Suppressor macrophage (primary cell): ENCODE measurements at places on chromosomes 2 and 18.
A peak's percentile ranks its signal among the peaks of the same experiment; 100 is the strongest.

GRCh38 chr2:100302585-100302892 is 19.8 kb downstream of the LONRF2 start:
- DNase-seq, result no peak

DNA sequence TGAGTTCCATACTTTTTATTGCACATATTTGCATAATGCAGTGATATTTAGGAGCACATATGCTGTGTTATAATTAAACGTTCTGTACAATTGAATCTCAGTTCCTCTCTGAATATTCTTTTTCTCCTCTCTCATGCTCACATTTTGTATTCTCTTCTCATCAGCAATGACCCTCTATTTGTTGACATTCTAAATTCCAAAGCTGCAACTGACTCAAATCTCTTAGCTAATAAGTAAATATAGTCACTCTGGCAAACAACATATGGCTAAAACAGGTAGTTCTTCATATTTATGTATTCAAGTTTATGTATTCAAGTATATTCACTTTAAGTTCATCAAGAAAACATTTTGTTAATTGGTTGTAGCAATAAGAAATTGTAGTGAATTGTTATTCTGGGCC is 907.4 kb upstream of the VRK2 start:
- no peak for DNase-seq

GRCh38 chr2:145547620-145548019 is 1027.7 kb upstream of the ZEB2 start:
- no peak for DNase-seq

DNA sequence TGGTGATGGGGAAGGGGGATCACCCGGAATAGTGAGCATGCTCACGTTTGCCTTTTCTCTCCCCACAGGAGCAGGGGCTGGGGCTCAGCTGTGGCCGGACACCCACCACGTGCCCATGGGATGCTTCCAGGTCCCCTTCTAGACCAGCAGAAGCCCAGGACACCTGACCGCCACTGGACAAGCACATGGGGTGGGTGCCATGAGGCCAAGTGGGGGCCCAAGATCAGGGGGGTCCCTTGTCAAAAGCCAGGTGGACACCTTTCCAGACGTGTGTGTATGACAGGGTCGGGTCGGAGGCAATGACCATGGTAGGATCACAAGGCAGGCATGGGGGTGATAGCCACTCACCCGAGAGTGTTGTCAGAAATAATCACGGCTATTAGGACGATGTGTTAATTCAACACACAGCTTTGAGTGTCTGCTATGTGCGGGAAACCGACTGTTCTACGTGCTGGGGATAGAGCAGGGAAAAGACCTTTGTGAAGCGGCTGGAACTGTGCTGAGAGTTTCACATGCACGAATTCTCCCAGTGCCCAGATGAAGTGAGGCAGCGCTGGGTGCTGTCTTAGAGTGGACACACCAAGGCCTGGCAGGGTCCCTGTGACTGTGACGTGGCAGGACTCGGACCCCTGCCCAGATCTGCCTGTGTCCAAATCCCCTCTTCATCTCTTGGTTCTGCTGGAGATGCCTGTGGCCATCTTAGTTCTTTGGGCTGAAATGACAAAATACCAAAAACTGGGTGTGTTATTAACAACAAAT is 244.7 kb downstream of the NDUFA10 start:
- no peak for DNase-seq

- peak; percentile 9 for DNase-seq
Measured at GRCh38 chr18:13558790-13559189, 167.6 kb downstream of the FAM210A start.

- DNase-seq, result no peak
Measured at GRCh38 chr2:160167089-160167740, 32.9 kb downstream of the ITGB6 start.

DNA sequence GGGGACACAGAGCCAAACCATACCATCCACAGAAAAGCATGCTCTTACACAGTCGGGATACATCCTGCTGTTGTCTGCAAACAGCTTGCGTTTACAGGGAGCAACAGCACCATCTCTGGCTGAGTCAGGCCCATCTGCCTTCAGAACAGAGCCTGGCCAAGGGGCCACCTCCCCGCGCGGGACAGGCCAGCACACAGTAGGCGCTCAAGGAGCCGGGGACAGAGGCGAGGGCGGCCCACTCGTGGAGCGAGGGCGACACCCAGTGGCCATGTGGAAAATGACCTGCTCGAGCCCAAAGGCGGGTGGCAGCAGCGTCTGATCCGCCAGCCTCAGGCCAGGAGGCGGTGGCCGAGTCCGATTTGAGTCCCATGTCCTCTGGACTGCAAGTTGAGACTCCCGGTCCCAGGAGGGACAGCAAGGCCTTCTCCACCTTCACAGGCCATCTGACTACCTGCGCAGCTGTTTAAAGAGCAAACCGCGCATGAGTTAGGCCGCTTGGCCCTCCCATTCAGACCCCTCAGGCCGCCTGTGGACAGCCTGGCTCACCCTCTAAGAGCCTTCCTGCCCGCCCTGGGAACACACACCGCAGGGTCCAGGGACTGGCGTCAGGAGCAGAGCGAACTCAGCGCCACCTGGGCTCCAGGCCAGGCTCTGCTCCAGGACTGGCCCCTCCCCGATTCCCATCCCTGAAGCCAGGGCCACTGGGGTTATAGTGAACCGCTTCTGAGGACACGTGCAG is 38.3 kb downstream of the TTC32 start:
- peak; percentile 67 for DNase-seq

- peak; percentile 7 for DNase-seq
Measured at GRCh38 chr2:269356-270030, 4.7 kb downstream of the ACP1 start.

- no peak for DNase-seq
Measured at GRCh38 chr18:57836557-57836956, 33.4 kb upstream of the ATP8B1 start.

- peak; percentile 76 for DNase-seq
Measured at GRCh38 chr2:207692206-207693065, 19.0 kb upstream of the CCNYL1 start.

DNA sequence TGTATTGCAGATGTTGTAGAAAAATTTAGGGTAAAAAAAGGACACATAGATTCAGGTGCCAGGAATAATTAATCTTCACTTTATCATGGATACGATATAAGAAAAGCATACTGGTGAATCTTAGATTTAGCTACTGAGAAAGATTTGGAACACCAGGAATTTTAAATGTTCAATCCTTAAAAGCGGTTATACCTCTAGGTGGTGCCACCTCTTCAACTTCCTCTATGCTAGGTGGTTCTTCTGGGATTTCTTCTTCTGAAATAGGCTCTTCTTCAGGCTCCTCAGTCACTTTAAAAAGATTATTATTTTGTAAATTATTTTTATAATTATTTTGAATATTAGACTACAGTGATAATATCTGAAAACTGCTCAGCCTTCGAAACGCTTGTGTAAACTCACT is 133.1 kb downstream of the TTN start:
- no peak for DNase-seq

DNA sequence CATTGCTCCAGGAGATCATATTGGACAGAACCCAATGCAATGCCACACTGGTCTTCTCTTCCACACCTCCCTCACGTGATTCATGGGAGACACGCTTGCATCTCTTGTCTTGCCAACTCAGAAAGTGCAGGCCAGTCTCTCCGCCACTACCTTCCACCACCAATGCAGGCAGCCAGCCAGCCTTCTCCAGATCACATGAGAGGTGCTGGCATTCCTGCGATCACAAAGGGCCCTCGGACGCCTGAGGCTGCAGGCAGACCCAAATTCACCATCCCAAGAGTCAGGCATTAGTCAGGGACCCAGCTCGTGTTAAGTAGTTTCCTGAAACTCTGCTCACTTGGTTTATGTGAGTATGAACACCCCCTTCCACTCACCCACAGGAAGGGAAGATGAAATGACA is 437.0 kb upstream of the ETAA1 start:
- no peak for DNase-seq

- peak; percentile 18 for DNase-seq
Measured at GRCh38 chr2:224798180-224798579, 82.0 kb upstream of the CCDC195 start.

DNA sequence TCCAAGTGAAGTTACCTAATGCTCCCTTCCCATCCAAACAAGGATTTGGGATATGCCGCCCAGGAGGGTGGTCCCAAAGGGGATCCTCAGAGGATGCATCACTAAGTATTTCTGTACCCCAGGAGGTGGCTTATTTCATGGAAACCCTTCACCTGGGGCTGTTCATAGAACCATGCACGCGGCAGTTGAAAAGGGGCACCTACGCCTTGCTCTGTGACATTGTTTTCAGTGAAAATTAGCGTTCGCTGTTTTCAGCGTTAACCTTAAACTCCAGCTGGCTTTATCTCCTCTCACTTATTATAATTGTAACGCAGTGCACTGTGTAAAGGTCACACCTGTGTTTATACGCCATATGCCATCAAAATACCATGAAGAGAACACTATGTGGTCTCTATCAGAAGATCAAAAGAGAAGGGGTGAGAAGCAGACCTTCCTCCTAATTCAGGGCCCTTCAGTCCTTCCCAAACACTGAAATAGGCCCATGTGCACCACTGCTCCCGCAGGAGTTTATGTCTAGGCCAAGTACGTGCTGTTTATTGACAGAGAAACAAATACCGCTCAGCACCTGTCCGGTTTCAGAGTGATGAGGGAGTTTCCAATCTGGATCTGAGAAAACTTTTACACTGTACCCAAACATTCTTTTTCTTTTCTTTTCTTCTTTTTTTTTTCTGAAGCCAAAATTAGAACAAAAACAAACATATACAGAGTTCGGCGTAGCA is 162.1 kb downstream of the BCL2 start:
- DNase-seq, result no peak

DNA sequence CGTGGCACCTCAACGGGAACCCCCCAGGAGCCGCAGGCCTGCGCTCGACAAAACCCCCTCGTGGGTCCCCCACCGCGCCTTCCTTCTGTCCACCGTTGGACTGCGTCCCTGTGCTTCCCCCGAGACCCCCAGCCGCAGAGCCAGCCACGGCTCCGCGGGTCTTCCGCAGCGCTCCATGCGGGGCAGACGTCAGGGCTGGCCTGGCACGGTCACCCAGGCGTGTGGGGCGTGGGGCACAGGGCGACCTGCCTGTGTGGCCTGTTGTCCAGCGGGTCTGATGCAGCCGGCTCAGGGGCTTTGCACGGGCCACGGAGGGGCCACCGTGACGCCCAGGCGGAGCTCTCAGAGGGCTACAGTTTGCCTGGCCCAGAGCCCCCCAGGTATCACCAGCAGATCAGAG is 11.0 kb downstream of the NFATC1 start:
- DNase-seq, result no peak

DNA sequence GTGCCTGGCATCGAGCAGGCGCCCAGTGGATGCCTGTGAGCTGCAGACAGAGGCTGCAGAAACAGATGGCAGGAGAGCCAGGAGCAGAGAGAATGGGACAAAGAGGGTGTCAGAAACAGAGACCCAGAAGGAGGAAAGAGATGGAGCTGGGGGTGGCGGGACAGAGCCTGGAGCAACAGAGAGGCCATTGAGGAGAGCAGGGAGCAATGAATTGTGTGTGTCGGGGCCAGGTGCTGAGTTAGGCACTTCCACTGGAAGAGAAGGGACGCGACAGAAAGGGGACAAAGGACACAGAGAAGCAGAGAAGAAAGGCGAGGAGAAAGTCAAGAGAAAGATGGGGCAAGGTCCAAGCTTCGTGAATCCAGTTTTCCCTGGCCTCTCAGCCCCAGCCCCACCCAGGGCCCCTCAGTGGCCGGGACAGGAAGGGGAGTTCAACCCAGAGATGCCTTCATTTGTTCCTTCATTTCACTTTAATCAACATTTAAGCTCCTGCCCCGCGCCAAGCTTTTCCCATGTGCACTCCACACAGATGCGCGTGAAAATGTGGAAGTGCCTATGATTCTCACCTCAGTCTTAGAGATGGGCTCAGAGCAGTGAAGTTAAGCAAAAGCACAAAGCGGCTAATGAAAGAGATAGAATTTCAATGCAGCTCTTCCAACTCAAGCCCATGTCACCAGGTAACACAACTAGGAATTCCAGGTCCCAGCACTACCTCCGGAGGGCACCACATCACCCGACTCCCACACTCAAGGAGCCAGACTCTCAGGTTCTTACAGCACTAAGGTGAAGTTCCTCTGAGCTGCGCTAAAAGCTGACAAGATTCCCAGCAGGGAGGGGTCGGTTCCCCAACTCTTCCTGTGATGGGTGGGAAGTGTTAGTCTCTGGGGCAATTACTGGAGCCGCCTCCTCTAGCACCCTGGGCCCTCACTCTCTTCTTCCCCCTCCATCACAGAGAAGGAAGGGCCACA is 55.1 kb downstream of the TNS1 start:
- no peak for DNase-seq

DNA sequence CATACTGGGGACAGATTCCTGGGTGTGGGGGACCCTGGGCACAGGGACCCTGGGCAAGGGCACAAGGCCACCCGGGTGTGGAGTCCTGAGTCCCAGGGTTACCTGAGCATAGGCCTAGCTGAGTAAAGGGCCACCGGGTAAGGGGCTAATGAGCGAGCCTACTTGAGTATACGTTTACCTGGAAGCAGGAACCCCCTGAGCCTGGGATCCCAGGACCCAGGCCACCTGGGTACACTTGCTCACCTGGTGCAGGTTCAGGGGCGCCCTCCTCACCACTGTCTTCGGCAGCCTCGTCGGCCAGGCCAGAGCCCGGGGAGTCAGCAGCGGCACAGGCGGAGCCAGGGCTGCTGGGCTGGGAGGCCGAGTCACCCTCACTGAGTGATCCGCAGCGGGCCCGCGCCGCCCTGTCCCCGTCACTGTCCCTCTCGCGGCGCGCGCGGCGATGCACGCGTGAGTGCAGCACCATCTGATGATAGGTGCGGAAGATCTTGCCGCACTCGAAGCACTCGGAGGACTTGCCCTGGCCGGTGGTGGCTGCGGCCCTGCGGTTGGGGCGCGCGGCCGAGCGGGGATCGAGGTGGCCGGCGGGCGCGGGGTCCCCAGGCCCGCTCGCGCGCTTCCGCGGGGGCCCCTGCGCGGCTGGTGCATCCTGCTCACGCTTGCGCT is 53.9 kb downstream of the ZNF516 start:
- no peak for DNase-seq

- DNase-seq, result no peak
Measured at GRCh38 chr18:26057344-26057773, 33.1 kb downstream of the SS18 start.

DNA sequence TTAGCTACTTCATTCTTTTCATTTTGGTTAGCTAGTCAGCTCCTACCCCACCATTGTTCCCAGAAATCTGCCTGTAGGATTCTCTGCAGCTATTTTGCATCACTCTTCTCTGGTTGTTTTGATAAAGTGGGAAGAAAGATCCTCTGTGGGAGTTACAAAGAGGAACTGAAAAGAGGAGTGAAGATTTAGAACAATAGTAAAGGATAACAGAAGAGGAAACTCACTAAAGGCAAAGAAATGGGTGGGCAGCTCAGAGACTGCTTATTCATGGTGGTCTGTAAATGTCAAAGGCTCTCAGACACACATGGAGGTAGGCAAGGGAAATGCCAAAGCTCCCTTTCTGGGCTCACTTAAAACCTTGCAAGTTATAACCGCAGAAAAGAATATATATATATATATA is 17.2 kb upstream of the CD207 start:
- peak; percentile 79 for DNase-seq

GRCh38 chr2:158825021-158825420 is 29.9 kb downstream of the DAPL1 start:
- DNase-seq, result no peak
